Upper lobe of right lung (tissue), 1 donor: ENCODE measurements at places on chromosomes 6 and 20.

DNA sequence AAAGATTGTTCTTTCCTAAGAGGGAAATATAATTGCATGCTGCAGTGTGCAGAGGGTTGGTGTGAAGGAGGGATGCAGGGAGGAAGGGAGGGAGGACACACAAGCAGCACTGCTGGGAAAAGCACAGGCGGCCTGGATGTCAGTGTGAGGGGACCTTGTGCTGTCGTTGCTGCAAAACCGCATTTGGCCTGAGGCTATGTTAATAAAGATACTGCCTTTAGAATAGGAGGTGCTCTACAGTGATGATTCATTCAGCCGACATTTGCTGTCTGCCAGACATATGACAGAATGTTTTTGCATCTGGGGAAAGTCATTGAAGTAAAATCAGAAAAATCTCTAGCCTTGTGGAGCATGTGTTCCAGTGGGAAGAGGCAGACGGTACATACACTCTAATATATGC, 50.5 kb upstream of the TRIM26 start:
- no peak overlapping the region for H3K27ac ChIP-seq
- no peak overlapping the region for H3K4me3 ChIP-seq
- H3K27me3 ChIP-seq: no peaks in the 10 kb centered on the region
- no peak for DNase-seq
- peaks cover 4% of the 10 kb centered on the region for H3K4me1 ChIP-seq

- H3K4me3 ChIP-seq: no peak overlapping the region
- H3K4me1 ChIP-seq: no peaks in the 10 kb centered on the region
- H3K36me3 ChIP-seq: no peaks in the 10 kb centered on the region
- no peak overlapping the region for H3K27ac ChIP-seq
- H3K27me3 ChIP-seq: peaks cover 5% of the 10 kb centered on the region
- no peak for DNase-seq
Observed at GRCh38 chr6:44166116-44166515, 7.5 kb downstream of the CAPN11 start.

- no peaks in the 10 kb centered on the region for H3K36me3 ChIP-seq
- no peak overlapping the region for H3K4me3 ChIP-seq
- DNase-seq: no peak
- no peak overlapping the region for H3K27ac ChIP-seq
- no peaks in the 10 kb centered on the region for H3K4me1 ChIP-seq
- H3K27me3 ChIP-seq: no peaks in the 10 kb centered on the region
Observed at GRCh38 chr6:68975064-68975463, 340.0 kb downstream of the ADGRB3 start.

DNA sequence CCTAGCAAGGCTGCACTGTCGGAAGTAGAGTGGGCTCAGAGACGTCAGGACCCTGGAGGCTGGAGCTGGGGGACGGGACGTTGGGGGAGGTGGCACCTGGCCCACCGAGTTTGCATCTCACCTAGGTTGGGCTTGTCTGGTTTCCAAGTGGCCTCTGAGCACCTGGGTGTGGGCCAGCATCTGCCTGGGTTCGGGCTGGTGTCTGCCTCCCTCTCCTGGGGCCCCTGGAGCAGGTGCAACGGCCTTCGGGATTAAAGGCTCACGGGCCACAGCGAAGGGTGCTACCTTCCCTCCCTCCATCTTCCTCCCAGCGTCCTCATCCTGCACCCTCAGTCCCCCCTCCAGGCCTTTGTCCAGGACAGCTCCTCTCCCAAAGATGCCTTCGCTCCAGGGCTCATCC, 6.0 kb downstream of the HRH3 start:
- no peaks in the 10 kb centered on the region for H3K4me1 ChIP-seq
- no peaks in the 10 kb centered on the region for H3K36me3 ChIP-seq
- H3K27ac ChIP-seq: no peak overlapping the region
- H3K4me3 ChIP-seq: no peak overlapping the region
- H3K27me3 ChIP-seq: peaks cover 69% of the 10 kb centered on the region

- no peak for DNase-seq
- no peak overlapping the region for H3K4me3 ChIP-seq
Observed at GRCh38 chr20:32368925-32369324, 10.8 kb downstream of the ASXL1 start.

GRCh38 chr6:132937466-132937906, 123.1 kb downstream of the RPS12 start:
- H3K27ac ChIP-seq: no peak overlapping the region
- H3K36me3 ChIP-seq: no peaks in the 10 kb centered on the region
- H3K27me3 ChIP-seq: no peaks in the 10 kb centered on the region
- DNase-seq: no peak

- DNase-seq: no peak
- no peaks in the 10 kb centered on the region for H3K36me3 ChIP-seq
- H3K4me3 ChIP-seq: no peak overlapping the region
- H3K27ac ChIP-seq: no peak overlapping the region
- H3K4me1 ChIP-seq: no peaks in the 10 kb centered on the region
Observed at GRCh38 chr6:42350911-42351310, 100.8 kb downstream of the TRERF1 start.

DNA sequence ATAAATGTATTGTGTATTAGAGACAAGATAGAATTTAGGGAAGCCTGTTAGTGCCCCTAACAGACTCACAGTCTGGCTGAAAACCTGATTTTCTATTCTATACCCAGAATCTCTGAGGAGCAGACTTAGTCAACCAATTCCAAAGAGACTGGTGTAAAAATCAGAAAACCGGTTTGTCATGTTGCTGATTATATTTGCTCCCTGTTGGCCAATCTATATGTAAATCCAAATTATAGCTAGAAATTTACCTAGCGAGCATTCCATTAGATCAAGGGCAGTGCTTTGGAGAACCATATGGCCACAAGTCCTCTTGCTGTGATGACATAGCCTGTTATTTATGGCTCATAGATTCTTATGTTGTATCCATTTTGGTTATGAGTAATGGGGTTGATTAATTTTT, 4.8 kb downstream of the NFYA start:
- no peak overlapping the region for H3K4me3 ChIP-seq
- peaks cover 27% of the 10 kb centered on the region for H3K4me1 ChIP-seq
- DNase-seq: no peak
- H3K27me3 ChIP-seq: no peaks in the 10 kb centered on the region
- H3K36me3 ChIP-seq: peaks cover 38% of the 10 kb centered on the region

GRCh38 chr6:12548526-12548925, 168.0 kb upstream of the PHACTR1 start:
- H3K4me1 ChIP-seq: no peaks in the 10 kb centered on the region
- H3K36me3 ChIP-seq: no peaks in the 10 kb centered on the region
- no peak for DNase-seq
- no peaks in the 10 kb centered on the region for H3K27me3 ChIP-seq
- no peak overlapping the region for H3K27ac ChIP-seq
- no peak overlapping the region for H3K4me3 ChIP-seq

DNA sequence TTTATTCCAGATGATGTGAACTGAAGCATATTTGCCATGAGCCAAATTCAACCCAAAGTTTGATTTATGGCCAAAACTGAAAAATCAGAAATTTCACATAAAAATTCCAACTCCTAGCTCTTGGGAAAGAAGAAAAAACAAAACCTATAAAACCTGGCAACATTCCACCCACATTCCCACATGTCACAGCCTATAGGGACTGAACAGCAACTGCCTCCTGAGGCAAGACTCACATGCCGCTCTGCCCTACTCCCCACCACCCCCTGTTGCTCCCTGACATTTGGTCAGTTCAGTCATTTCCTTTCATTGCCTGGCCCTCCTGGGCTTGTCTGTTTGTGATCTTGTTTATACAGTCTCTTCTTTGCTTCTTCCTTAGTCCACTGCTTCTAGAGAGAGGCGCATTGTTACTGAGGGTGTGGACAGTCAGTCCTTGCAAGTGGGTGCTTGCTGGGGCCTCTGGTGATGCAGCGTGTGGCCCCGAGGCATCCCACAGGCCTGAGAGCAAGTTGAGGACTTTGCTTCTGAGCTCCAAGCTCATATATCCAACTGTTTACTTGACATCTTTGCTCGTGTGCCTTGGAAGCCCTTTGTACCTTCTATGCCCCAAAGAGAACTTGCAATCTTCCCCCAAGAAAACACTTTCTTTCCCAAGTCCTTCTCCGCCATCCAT, 31.4 kb downstream of the NFATC2 start:
- DNase-seq: no peak
- no peaks in the 10 kb centered on the region for H3K36me3 ChIP-seq
- no peak overlapping the region for H3K4me3 ChIP-seq
- H3K27ac ChIP-seq: no peak overlapping the region

DNA sequence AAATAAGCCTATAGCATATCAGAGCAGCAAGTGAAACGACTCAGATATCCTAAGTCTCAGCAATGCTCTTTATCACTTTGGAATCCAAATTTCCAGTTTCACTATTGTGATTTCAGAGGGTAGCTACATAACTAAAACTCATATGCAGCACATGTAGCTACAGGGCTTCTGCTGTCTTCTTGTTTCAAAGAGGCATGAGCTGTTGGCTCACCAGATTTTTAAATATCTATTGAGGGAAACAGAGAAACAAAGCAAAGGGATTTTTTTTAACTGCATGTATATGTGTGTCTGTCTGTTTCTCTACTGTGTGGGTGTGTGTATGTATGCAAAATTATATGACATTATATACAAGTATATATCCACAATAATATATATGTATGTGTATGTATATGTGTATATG, 258.4 kb downstream of the HDGFL1 start:
- DNase-seq: no peak
- peak overlapping the region; percentile 58 for H3K27ac ChIP-seq
- H3K4me1 ChIP-seq: peaks cover 18% of the 10 kb centered on the region
- H3K27me3 ChIP-seq: no peaks in the 10 kb centered on the region

- peaks cover 20% of the 10 kb centered on the region for H3K4me1 ChIP-seq
- H3K36me3 ChIP-seq: no peaks in the 10 kb centered on the region
- DNase-seq: no peak
- peak overlapping the region; percentile 49 for H3K27ac ChIP-seq
- H3K4me3 ChIP-seq: no peak overlapping the region
- no peaks in the 10 kb centered on the region for H3K27me3 ChIP-seq
Observed at GRCh38 chr20:53706466-53707370, 113.1 kb upstream of the ZNF217 start.

- no peaks in the 10 kb centered on the region for H3K36me3 ChIP-seq
- no peak overlapping the region for H3K4me3 ChIP-seq
- no peak overlapping the region for H3K27ac ChIP-seq
Observed at GRCh38 chr20:54278262-54278661, 70.4 kb downstream of the PFDN4 start.

GRCh38 chr6:35468980-35469750, 964 bp downstream of the RPL10A start:
- DNase-seq: peak; percentile 75
- H3K27ac ChIP-seq: peak overlapping the region; percentile 90
- peak overlapping the region; percentile 91 for H3K4me3 ChIP-seq
- no peaks in the 10 kb centered on the region for H3K27me3 ChIP-seq
- peaks cover 16% of the 10 kb centered on the region for H3K4me1 ChIP-seq
- peaks cover 43% of the 10 kb centered on the region for H3K36me3 ChIP-seq

GRCh38 chr6:33971580-33971979, 167.8 kb upstream of the MLN start:
- H3K4me1 ChIP-seq: no peaks in the 10 kb centered on the region
- no peaks in the 10 kb centered on the region for H3K36me3 ChIP-seq
- H3K27ac ChIP-seq: no peak overlapping the region
- peaks cover 39% of the 10 kb centered on the region for H3K27me3 ChIP-seq

DNA sequence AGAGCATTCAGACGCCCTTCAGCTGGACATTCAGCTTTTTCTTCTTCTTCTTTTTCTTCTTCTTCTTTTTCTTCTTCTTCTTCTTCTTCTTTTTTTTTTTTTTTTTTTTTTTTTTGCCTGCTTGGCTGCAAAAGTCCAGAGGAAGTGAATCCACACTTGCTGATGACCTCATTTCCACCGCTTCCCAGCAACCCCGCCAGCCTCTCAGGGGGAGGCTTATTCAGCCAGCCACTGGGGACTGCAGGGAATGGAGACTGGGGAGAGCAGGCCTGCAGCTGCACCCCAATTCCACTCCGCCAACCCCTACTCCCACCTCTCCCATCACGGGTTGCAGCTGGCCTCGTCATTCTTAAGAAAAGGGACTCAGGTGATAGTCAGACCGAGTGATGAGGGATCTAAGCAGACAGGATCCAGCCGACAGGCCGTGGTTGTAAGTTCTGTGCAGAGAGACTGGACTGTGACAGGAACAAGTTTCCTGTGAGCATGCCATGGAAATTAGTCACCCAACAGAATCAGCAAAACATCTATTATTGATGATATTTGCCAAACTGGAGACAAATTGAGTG, 59.0 kb upstream of the QKI start:
- no peaks in the 10 kb centered on the region for H3K36me3 ChIP-seq
- no peak overlapping the region for H3K4me3 ChIP-seq
- H3K27me3 ChIP-seq: no peaks in the 10 kb centered on the region
- H3K27ac ChIP-seq: peak overlapping the region; percentile 80

DNA sequence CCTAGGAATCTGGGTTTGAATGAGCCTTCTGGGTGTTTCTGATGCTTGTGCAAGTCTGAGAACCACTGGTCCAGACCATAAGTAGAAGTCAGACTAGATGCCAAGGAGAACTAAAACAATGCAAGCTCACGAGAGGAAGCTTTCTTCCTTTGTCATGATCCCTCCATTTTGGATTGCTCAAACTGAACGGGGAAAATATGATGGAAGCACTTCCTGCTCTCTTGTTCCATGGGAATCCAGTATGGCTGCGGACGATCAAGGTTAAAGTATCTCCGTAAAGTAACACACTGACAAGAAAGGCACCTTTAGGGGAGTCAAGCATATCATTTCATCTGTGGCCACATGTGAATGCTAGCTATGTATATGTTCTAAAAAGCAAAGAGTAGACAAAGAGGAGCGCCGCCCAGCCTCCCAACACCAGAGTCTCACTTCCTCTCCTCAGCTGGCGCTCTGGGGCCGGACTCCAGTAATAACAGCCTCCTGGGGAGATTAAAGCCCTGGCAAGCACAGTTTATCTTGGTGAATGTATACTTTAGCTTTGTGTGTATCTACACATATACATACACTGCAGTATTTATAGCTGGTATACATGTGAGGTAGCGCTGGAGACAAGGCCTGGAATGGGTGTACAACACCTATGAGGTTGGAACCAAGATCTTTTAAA, 88.1 kb downstream of the FOXC1 start:
- no peak overlapping the region for H3K27ac ChIP-seq
- H3K36me3 ChIP-seq: no peaks in the 10 kb centered on the region
- H3K4me1 ChIP-seq: no peaks in the 10 kb centered on the region
- no peak overlapping the region for H3K4me3 ChIP-seq

DNA sequence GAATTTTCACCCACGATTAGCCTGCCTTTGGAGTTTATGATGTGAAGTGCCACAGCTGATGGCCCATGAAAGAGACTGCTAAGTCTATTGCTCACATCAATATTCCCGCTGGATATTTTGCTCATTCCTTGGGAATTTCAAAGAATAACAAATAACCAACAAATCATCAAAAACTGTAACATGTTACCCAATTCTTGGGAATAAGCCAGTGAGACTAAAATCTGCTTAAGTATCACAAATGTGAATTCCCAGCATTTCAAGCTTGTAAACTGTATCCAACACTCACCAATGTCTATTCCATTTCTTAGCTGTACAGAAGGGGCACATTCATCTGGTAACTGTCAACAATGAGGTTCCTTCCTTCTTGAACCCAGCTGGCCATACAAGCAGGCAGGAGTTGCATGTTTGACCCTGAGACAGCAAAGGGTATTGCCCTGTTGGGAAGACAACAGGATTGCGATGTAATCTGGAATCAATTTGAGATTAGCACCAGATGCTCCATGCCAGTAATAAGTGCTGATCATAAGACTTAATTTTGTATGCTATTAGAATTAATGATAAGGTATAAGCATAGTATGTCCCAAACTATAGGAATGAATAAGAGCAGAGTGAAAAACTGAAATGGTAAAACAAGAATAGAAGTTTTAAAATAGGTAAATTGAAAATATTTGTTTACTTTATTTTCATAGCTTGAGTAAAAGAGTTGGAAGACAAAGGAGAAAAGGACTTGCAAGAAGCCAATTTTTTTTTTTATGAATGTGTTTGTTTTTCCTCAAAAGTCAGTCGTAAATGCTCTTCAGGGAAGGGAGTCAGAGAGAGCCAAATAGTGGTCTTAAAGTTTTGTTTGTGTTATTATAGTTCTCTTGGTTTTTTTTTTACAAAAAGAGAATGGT, 58.8 kb downstream of the RSPO3 start:
- no peak for DNase-seq
- no peaks in the 10 kb centered on the region for H3K27me3 ChIP-seq
- H3K27ac ChIP-seq: no peak overlapping the region
- H3K4me1 ChIP-seq: no peaks in the 10 kb centered on the region
- H3K4me3 ChIP-seq: no peak overlapping the region
